SK-N-DZ (cell line): ENCODE measurements at places on chromosomes 7 and 10.

DNA sequence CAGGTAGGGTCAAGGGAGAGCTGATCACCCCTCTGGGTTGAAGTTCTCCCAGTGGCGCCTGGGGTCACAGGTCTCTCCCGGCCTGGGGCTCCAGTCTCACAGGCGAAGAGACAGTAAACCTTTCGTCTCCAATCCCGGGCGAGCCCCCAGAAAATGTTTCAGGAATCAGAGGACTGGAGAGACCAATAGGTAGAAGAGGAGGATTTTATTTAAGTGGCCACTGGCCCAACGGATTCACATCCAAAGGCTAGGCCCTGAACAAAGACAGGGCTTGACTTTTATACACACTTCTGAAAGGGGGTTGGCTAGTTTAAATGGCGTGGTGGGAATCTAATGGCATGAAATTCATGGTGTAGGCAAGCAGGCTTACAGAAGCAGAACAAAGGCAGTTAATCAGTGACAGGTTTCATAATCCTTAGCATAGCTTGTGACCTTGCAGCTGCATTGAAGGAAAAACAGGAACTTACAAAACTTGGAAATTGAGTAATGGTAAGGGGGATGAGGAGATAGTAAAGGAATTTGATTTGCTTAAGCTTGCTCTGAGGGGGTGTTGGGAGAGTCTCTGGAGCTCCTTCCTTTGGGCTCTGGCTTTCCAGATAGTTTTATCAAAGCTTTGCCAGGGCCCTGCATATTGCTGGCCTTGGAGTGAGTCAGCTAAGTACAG is 105.5 kb downstream of the TRIM24 start:
- DNase-seq: no peak

- no peak for DNase-seq
These were observed 38.2 kb upstream of the CCDC3 start for GRCh38 chr10:13039761-13040160.

DNA sequence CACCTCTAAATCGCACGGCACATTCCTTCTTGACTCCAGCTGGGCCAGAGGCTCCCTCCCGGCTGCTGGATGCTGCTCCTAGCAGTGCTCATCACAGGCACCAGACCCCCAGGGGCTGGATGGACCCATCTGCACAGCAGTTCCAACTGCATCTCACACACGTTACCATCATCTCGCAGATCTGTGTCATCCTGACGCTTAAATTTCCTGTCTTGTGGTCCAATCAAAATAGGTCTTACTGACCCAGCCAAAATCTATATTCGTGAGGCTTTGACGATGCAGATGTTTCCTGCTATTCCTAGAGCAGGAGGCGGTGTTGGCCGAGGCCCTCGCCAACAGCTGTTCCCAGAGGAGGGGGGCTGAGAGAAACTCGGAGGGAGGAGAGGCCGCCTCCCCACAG is 108.0 kb downstream of the MKI67 start:
- DNase-seq: no peak

DNA sequence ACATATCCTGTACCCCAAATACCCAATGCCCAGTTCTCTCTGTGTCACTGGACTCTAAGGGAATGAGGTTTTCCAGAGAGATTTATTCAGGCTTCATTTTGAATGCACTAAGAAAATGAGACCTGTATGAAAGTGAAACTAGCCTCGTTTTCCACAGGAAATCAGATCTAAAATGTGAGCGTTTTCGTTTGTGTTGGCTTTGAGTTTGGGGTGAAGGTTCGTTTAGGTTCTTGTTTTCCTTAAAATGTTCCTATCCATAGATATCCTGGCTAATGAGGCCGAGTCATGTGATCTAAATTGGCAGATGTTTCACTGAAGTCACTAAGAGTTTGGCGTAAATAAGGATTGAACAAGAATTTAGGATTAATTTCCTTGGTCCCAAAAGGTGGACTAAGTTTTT is 90.9 kb upstream of the BMPER start:
- no peak for DNase-seq

DNA sequence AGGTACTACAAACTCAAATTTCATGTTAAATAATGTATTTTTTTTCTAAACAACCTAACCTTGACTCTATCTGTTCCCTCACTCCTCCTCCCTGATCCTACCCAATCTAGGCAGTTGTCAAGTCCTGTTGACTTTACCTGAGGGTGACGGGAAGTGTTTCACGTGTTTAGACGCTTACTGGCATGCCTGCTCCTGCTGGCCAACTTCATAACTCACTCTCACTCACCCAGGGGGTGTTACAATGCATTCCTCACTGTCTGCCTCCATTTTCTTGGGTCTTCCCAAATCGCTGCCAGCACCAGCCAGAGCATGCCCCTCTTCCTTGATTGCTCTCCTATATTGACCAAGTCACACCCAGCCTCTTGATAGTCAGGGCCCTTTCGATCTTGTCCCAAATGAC is 28.3 kb downstream of the CRCP start:
- no peak for DNase-seq

DNA sequence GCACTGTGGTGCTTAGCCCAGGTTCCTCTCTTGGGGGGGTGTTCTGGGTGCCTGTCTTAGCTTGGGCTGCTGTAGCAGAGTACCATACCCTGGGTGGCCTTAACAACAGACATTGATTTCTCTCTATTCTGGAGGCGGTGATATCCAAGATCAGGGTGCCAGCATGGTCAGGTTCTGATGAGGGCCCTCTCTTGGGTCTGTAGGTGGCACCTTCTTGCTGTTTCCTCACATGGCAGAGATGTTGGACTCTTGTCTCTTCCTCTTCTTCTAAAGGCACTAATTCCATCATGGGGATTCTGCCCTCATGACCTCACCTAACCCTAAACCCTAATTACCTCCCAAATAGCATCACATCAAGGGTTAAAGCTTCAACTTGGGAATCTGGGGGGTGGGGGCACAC is 19.9 kb upstream of the CRHR2 start:
- DNase-seq: no peak

DNA sequence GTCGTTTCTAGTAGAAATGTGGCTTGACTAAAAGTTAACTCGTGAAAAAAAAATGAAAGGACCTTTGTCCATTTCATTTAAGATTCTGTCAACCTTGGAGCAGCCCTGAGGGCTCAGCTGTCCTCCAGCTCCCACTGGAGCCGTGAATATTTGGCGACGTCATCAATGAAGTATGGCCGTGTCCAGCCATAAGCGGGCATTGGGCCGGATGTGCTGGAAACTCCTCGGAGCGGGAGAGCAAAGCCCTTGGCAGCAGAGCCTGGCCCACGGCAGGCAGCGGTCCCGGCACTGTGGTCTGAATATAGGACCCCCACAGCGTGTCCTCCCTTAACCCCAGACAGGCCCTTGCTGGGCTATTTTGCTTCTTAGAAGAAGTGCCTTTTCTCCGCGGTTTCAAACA is 50.0 kb downstream of the JAKMIP3 start:
- DNase-seq: no peak

DNA sequence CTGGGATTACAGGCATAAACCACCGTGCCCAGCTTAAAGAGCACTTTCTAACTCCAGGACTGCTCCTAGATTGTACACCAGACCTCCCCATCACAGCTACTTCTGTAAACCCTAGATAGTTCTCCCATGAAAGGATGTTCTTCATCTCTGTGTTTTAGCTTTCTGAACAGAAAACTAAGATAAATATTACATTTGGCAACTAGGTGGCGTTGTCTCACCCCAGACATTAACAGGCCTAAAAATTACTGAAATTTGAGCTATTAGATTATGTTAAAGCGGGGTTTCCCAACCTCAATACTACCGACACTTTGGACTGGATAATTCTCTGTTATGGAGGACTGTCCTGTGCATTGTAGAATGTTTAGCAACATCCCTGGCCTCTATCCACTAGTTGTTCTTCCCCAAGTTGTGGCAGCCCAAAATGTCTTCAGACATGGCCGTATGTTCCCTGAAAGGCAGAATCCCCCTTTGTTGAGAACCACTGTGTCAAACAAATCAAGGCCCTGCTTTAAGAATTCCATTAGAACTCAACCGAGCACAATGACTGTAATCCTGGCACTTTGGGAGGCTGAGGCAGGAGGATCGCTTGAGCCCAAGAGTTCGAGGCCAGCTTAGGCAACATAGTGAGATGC is 19.1 kb downstream of the ATOH7 start:
- peak; percentile 25 for DNase-seq

- no peak for DNase-seq
These were observed 101.1 kb downstream of the RAB11FIP2 start for GRCh38 chr10:117945651-117946050.

- no peak for DNase-seq
These were observed 31.5 kb downstream of the TM9SF3 start for GRCh38 chr10:96555330-96555729.

DNA sequence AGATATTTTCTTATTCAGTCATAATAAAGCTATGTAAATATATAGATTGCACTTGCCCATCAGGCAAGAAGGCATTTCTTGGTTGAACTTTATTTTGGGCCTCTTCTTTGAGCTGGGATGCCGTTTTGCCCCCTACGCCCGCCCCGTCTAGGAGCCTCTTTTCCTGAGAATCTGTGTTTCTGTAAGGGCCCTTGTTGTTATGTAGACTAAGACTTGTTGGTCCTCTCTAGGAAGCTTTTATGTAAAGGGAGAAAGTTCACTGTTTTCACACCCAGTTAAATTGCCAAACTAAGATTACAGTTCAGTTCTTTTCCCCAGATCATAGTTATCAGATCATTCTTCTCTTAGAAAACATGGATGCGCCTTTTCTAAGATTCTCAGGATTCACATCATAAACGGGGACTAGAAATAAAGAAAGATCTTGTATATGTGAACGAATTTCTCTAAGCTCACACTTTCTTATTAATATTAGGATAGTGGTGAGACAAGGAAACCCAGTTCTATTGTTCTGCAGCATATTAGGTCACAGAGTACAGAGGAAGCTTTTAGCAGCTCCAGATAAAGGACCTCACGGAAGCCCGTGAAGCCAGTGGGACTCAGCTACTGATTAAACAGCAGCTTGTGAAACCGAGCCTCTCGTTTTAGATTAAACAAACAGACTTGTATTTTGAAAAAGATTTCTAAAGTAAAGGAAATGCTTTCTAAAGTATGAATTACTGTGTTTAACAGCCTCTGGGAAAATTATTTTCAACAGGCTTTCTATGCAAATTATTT is 3.8 kb downstream of the LMTK2 start:
- DNase-seq: no peak

DNA sequence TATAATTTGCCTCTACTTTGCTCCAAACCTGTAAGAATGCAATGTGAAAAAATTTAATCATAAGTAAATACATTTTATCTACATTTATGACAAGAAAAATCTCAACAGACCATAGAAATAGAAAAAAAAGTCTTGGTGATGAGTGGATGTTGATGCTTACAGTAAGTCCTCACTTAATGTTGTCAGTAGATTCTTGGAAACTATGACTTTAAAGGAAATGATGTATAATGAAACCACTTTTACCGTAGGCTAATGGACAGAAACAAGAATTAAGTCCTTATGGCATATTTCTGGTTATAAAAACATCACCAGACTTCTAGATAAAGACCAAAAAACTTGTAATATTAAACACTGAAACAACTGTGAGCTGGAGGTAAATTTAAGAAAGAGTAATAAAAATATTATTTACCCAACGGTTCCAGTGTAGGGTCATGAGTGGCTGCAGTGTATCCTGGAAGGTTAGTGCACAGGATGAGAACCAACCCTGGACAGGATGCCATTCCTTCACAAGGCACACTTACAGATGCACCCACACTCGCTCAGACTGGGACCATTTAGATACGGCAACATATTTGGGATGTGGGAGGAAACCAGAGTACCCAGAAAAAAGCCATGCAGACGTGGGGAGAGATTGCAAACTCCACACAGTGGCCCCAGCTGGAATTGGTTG is 76.3 kb downstream of the GLCCI1 start:
- DNase-seq: no peak

- DNase-seq: no peak
These were observed 2.5 kb downstream of the SLK start for GRCh38 chr10:103969436-103969835.

DNA sequence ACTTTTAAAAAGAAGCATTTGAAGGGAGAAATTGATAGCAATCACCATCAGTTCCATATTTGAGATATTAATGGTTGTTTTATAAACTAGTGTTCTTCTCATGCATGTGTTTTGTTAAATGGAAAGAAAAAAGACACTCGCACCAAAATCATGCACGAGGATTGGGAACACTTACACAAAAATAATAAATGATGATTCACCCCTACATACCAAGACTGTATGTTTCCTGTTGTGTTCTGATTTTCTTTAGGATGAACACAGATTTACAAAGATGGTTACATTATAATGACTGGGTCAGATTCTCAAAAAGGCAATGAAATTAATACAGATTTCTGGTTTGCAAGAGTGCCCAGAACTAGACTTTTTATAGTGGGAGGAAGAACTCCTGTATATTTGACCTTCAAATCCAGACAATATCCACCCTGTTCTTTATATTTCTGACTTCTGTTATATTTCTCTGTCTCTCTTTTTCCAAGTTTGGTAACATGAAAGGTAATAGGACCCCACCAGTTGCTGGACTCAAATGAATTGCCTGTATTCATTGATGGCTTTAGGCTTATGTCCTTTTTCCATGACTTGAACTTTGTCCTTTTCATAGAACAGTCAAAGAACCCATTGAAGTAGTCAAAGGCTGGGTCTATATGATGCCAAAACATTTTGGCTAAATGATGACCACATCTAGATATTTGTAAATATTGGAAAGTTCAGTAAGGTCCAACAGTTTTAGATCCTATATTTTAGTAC is 54.4 kb downstream of the SEMA3A start:
- no peak for DNase-seq

GRCh38 chr7:32069116-32069650 is 1.0 kb downstream of the PDE1C start:
- no peak for DNase-seq

DNA sequence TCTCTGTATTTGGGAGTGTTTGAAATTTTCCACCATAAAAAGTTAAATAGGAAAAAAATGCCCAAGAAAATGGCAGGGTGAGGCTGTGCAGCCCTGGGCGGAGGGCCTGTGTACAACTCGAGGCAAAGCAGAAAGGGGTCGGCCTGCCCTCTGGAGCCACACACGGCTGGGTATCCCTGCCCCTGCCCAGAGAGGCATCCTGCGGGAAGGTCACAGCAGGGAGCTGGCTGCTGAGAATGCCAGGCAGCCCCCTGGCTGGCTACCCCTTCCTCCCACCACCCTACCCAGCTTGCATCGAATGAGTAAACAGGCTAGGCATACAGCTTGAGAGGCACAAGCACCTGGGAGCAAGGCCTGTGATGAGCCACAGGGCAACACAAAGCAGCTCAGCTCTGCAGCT is 46.1 kb downstream of the CAMK2B start:
- DNase-seq: no peak

- no peak for DNase-seq
These were observed 208.6 kb downstream of the LHFPL3 start for GRCh38 chr7:104536956-104537355.

- no peak for DNase-seq
These were observed 152.3 kb downstream of the BTAF1 start for GRCh38 chr10:92075829-92076228.
